ENCODE measurements at places on chromosomes 11 and 22.

DNA sequence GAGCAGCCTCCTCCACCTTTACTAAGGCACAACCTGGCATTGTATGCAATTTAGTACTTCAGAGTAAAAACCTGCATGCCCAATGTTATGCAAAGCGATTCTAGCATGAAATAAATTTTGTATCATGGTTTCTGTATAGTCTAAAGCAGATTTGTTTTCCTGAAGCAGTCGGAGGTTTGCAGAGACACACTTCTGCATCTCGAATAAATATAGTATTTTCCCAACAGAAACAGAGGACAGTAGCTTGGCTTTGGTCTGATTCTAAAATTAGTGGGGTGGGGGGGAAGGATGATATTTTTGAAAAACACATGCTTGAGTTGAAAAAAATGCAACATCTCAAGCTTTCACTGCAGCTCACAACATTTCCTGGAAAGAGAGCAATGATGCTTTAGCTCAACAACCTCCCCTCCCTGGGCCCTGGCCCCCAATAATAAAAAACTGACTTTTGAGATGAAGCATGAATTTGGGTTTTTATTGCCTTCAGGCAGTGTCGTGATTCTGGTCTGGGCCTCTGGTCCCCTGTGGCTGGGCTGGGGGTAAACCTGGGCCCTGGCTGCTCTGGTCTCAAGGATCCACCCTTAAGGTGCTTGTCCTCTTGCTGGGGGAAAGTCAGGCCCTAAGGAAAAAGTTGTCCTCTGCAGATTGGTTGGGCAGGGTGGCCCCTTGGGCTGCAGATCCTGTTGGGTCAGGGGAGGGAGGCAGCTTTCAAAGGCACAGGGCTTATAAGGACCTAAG, 48.2 kb downstream of the KCNC1 start:
- DNase-seq, result no peak

GRCh38 chr22:32926600-32926999, 125.1 kb downstream of the TIMP3 start:
- peak; percentile 58 for DNase-seq

GRCh38 chr22:37578002-37578401, 1.9 kb downstream of the LGALS2 start:
- no peak for DNase-seq

DNA sequence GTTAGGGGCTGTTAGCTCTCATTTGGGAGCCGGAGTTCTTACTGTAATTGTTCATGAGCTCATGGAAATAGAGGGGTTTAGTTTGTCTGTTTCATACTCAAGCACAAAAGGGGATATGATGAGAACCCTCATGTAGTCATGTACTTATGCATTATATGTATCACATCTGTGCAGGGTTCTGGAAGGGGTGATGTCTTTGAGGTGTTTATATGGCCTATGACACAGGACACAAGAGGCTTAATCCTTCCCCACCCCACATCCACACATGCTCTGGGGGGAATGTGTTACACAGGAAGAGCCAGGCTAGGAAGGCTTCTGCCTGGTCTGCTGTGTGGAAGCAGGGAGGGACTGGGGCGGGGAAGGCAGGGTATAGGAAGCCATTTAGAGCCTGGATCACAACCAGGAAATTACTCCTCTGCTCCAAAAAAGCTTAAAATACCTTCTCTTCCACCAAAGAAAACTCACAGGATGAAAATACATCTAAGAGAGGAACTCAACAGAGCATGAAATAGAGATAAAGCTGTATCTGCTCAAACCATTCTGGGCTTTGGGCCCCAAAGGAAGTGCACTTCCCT, 316.1 kb downstream of the TMEM135 start:
- no peak for DNase-seq

GRCh38 chr22:46796566-46797195, 34.2 kb downstream of the TBC1D22A start:
- no peak for DNase-seq

DNA sequence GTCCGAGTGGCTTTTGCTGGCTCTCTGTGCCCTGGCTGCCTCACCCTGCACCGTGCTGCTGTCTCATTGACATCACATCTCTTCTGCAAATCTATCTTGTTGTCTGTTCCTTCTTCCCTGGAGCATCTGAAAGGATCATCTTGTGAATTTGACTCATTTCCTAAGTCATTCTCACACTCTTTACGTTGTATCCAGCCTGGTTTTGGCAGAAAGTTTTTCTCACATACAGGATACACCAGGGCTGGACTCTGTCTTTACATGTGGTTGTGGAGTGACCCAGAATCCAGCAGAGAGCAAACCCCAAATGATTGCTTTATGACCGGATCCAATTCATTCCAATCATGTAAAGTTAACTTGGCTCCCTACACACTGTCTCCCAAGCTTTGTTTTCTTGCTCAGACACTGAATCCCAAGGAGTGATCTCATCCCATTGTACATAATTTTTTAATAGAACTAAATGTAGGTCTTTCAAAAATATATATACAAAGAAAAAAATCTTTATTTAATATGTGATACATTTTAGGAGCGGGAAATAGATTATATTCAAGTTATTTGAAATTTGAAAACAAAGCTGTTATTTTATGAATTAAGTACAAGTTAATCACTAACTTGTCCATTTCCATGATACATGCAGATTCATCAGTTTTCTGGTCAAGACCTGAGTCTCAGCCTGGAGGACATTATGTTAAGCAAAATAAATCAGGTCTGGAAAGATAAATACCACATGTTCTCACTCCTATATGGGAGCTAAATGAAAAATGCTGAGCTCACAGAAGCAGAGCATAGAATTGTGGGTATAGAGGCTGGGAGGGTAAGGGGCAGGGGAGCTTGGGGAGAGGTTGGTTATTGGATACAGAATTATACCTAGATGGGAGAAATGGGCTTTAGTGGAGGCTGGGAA, 2.9 kb upstream of the RFPL1 start:
- DNase-seq, result no peak

Measured in cardiac muscle cell (in vitro differentiated cells and primary cell).